ENCODE measurements at places on chromosomes 13 and 19. TPM values are rescaled to one million over a fixed set of nuclear protein-coding genes. Genes with fewer than 3 reads are reported as not detected.

The MAST1 gene
- 11.8 TPM for total RNA-seq

DNA sequence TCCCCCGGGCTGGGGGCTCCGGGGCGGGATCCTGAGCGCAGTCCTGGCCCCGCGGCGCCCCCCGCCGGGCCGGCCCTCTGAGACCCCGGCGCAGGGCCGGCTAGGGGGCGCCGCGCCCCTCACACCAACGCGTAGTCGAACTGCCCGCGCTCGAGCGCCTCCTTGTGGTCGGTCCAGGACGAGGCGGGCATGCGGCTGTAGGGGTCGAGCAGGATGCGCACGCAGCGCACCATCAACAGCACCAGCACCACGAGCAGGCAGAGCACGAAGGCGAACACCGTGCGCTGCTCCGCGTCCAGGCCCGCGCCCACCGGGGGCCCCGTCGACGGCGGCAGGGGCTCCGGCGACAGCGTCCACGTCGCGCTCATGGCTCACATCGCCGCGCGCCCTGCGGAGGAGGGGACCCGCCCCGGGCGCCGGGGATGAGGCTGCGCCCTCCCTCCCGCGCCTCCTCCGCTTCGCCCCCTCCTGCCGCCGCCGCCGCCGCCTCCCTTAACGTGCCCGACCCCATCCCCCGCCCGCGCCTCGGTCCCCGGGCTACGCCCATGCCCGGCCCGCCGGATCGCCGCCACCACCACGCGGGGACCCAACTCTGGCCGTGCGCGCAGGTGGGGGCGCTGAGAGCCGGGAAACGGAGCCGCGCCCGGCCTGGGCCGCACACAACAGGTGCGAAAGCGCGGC, 624 bp downstream of the CTXN1 start:
- DNase-seq = peak; percentile 94

The NCR1 gene
- 2.0 TPM for total RNA-seq

DNA sequence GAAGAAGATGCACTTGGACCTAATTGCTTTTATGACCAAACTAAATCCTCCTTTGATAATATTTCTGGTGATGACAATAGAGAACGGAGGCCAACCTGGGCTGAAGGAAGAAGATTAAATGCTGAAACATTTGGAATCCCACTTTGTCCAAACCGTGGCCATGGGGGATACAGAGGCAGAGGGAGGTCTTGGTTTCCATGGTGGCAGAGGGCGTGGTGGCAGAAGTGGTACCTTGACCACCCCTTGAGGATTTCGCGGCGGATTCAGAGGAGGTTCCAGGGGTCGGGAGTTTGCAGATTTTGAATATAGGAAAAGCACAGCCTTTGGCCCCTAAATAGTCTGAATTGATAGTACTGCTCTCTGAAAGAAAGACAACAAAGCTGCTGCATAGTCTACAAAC, 7.2 kb upstream of the LILRB3 start:
- no peak for DNase-seq

The ZNF793 gene
- total RNA-seq = 14.6 TPM

GRCh38 chr19:41000310-41000737, 9.2 kb downstream of the CYP2B6 start:
- no peak for DNase-seq

- no peak for DNase-seq
Observed at GRCh38 chr19:49431330-49431749, 6.2 kb downstream of the GFY start.

The CGB5 gene
- total RNA-seq = not detected

GRCh38 chr19:49430678-49431329, 5.6 kb downstream of the GFY start:
- DNase-seq = no peak

The HS6ST3 gene
- 0.48 TPM for total RNA-seq

The EEF2 gene
- total RNA-seq = 3,676 TPM

DNA sequence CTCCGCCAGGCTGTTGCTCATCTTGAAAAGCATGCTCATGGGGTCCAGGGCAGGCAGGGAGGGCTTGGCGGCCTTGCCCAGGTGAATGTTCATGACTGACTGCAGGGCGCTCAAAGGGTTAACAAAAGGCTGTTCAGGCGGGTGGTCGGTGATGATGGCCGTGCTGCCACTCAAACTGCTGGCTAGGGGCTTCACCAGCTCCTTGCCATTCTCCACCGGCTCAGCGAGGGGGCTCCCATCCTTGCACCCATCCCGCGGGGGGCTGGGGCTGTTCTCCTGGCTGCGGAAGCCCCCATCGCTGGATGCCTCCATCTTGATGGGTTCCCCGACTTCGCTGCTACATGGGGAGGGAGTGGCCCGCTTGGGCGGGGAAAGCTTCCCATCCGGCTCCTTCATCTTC, 71.7 kb downstream of the TSHZ3 start:
- DNase-seq = no peak

DNA sequence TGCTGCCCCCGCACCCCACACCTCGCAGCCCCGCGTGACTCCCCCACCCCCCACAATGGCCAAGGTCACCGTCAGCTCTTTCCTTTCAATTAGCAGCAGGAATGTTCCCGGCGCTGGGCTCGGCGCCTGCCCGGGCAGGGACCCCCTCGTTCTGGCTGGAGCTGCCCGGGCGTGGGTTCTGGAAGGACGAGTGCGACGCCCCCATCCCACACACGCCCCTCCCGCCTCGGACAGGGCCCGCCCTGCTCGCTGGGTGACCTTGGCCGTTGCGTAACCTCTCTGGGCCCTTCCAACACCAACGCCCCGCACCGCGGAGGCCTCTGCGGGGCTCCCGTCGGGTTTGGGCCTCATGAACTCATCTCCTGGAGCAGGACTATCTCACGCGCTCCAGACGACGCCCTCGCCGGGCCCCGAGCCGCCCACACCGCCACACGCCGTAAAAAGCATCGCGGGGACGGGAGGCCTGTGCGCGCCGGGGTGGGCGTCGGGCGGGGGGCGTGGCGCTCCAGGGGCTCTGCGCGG, 10.3 kb downstream of the PALM start:
- no peak for DNase-seq
